ENCODE measurements at places on chromosomes 6 and 20. TPM values are rescaled to one million over a fixed set of nuclear protein-coding genes. Genes with fewer than 3 reads are reported as not detected.

Gene RPRD1B
- 23.8 TPM for total RNA-seq

Gene CST4
- total RNA-seq: not detected

Gene SOX18
- 57.2 TPM for total RNA-seq

Gene ARMH2
- total RNA-seq: not detected

Gene EPB41L1
- total RNA-seq: 54.8 TPM

Gene VSX1
- not detected for total RNA-seq

Gene APCDD1L
- 0.98 TPM for total RNA-seq

Gene LY6G6F
- total RNA-seq: not detected

Gene CDH26
- total RNA-seq: 6.6 TPM

Gene BCLAF1
- 97.0 TPM for total RNA-seq

Gene TOX2
- 5.2 TPM for total RNA-seq

Gene ITPR3
- 50.1 TPM for total RNA-seq

Gene DAAM2
- total RNA-seq: 22.1 TPM

Gene EYS
- not detected for total RNA-seq

Gene BTNL2
- total RNA-seq: not detected

Gene HCRTR2
- not detected for total RNA-seq

Gene TAGAP
- total RNA-seq: 8.1 TPM

Gene FAM209A
- not detected for total RNA-seq

Gene COL9A3
- total RNA-seq: 1.2 TPM

Gene LY6G6C
- total RNA-seq: not detected

Gene SLC17A5
- total RNA-seq: 10.1 TPM

Gene PLCG1
- 138 TPM for total RNA-seq

Gene MEI4
- not detected for total RNA-seq

Gene ULBP1
- not detected for total RNA-seq

Gene SUMO4
- total RNA-seq: 3.9 TPM

Gene PTCRA
- total RNA-seq: not detected

Gene FNDC11
- not detected for total RNA-seq

Gene HCK
- 10.1 TPM for total RNA-seq

Gene SYCP2L
- 0.25 TPM for total RNA-seq

Gene LINC00237
- not detected for total RNA-seq

Gene ZNF831
- total RNA-seq: 2.2 TPM

Gene GABRR1
- total RNA-seq: not detected

Gene ABHD16B
- not detected for total RNA-seq

Gene TRIM38
- 8.1 TPM for total RNA-seq

Gene NT5E
- 87.2 TPM for total RNA-seq

Gene GPX5
- total RNA-seq: not detected

Gene C20orf96
- 2.7 TPM for total RNA-seq

Gene PAX1
- total RNA-seq: not detected

Gene HRH3
- not detected for total RNA-seq

Gene OOEP
- not detected for total RNA-seq

Gene RBBP8NL
- total RNA-seq: 1.7 TPM

Gene PRPF6
- total RNA-seq: 50.6 TPM

Gene C20orf202
- total RNA-seq: not detected

Gene C6orf58
- not detected for total RNA-seq

Gene PPP1R3G
- 4.4 TPM for total RNA-seq

Gene GJA10
- not detected for total RNA-seq

Gene ISM1
- 14.5 TPM for total RNA-seq

Gene NQO2
- 11.8 TPM for total RNA-seq

Gene FOXO3
- total RNA-seq: 110 TPM

Gene MYLK2
- not detected for total RNA-seq

Gene OR2J3
- total RNA-seq: not detected

Gene PLA2G7
- not detected for total RNA-seq

Gene CLVS2
- 1.5 TPM for total RNA-seq

Gene SERAC1
- total RNA-seq: 10.1 TPM

Gene OR2B6
- not detected for total RNA-seq

Gene TRIM10
- total RNA-seq: not detected
